ENCODE measurements at places on chromosomes 2 and 18.

- DNase-seq, result no peak
Observed at GRCh38 chr2:167575276-167575675, 672.1 kb downstream of the STK39 start.

- DNase-seq, result no peak
Observed at GRCh38 chr2:212237350-212238095, 301.1 kb downstream of the ERBB4 start.

DNA sequence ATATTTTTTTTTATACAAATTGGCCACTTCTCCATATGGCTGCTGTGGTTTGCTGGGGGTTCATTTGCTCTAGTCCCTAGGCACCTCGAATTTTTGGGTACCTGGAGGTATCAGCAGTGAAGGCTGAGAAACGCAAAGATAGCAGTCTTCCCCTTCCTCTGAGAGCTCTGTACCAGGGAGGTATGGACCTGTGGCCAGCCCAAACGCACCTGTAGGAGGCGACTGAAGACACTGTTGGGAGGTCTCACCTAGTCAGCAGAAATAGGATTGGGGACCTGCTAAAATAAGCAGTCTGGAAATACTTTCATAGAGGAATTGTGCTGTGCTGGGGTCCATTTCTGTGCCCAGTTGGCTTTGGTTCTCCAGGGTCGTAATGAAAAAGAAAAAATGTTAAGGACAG is 292.2 kb upstream of the CYP26B1 start:
- DNase-seq, result no peak

DNA sequence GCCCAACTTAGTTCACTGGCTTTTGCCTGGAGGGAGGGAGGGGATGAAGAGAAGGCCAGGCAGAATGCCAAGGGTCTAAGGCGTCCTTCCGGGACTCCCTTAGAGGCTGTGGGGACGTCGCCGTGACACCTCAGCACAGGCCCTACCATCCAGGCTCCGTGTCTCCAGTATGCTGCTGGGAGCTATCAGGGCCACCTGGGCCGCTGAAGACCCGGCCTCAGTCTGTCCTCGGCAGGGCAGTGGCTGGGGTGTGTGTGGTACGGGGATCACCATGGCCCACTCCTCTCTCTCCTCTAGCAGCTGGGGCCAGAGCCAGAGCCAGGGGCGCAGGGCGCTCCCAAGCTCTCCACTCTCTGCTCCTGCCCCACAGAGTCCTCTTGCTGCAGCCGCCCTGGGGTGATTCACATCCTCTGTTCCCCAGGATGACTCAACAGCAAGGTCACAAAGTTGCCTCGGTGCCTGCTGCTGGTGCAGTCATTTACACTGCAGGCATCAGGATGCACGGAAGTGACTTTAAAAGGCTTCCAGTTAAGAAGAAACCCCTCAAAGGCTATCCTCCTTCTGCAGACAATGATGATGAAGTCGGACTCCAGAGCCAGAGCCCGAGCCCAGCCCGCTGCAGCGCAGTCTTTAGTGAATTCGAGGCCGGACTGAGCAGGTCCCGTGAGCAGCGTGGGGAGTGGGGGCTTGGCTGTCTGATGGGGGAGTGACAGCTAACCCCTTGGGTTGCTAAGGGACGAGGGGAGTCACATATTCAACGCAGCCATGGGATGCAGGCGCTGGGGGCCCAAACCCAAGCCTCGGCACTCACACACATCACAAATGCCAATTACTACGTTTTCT is 31.9 kb downstream of the SNORC start:
- DNase-seq, result peak; percentile 99

DNA sequence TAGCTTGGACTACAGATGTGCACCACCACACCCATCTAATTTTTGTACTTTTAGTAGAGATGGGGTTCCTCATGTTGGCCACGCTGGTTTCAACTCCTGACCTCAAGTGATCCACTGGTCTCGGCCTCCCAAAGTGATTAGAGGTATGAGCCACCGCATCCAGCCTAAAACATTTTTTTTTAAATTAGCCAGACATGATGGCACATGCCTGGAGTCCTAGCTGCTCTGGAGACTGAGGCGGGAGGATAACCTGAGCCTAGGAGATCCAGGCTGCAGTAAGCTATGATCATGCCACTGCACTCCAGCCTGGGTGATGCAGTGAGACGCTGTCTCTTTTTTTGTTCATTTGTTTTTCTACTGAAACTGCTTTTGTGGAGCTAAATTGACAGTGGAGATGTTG is 64.6 kb upstream of the ATG16L1 start:
- no peak for DNase-seq

- peak; percentile 18 for DNase-seq
Observed at GRCh38 chr2:117832905-117833613, 18.6 kb downstream of the DDX18 start.
